Caki2 (cell line): ENCODE measurements at places on chromosomes 4 and X. TPM values are rescaled to one million over a fixed set of nuclear protein-coding genes. Genes with fewer than 3 reads are reported as not detected.
A peak's percentile ranks its signal among the peaks of the same experiment; 100 is the strongest.

DNA sequence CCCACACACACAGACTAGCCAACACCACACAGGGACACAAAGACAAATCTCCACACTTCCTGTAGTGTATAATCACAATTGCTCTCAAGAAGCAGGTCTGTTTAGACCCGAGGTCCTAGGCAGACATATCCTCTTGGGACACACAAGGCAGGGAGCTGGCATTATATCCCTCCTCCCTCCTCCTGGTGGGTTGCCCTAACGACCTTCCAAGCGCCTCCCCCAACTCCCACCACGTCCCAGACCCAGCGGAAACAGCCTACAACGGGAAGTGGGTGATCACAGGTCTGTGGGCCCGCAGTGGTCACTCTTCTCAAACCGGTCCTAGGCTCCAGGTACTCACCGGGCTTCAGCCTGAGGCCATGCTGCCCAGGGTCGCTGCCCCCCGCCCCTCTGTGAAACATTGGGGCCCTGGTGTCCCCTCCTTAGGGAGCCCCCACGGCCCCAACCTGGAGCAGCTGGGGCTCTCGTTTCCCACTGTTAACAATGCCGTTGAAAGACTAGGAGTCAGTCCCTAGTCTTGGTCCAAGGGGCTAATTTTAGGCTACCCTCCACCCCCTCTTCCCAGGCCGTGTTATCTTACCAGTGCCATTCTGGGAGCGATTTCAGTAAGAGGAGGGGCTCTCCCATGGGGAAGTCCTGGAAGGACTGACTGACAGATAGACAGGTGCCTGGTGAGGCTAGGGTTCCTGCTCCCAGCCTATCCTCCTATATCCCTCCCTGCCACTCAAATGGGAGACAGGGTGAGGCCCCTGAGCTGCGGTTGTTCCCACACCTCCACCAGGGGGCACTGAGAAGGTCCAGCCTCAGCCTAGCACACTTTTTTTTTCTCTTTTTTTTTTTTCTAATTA, at the start of gene ASB12:
Gene ASB12 (minus strand): TSS at position 485 of the 848 bp plus-strand sequence. CDS start 4,957 bp downstream, outside the sequence.
- DNase-seq = no peak

- DNase-seq = peak; percentile 50
Observed at GRCh38 chrX:39201305-39201990, 400.2 kb downstream of the MID1IP1 start.

GRCh38 chr4:3244002-3244401, 5.0 kb upstream of the MSANTD1 start:
- DNase-seq = no peak

C4orf54 gene
- total RNA-seq = not detected in 2 replicates

GRCh38 chr4:180160195-180160983, 2082.8 kb upstream of the TENM3 start:
- no peak for DNase-seq

GRCh38 chr4:40178672-40179071, 18.2 kb upstream of the RHOH start:
- DNase-seq = no peak

SH3RF1 gene
- 7.4 and 15.3 TPM in 2 replicates for total RNA-seq

DNA sequence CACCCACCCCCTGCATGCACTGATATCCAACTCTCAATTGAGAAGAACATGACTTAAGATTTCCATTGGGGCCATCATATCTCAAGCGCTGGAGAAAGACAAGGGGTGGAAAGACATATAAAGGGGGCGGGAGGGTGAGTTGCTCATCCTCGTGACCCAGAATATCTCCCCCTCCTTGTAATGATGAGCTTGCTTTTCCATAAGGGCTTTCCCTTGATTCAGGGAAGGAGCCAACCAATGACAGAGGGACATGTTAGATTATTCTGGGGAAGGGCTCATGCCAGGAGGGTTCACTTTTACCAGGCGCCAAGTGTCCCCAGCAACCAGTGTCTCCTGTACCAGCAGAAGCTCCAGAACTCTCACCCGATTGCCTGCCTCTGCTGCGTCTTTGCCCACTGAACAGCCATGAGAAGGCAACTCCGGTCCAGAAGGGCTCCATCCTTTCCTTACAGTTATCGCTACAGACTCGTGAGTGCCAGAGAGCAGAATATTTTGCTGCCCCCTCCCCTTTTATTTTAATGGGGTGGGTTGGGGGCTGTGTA, at the start of gene ATP1B4:
Gene ATP1B4 (plus strand): TSS at position 326 of the 542 bp plus-strand sequence. CDS start 80 bp downstream, at position 406.
- DNase-seq = no peak

PORCN gene
- 149 and 151 TPM in 2 replicates for total RNA-seq

- no peak for DNase-seq
Observed at GRCh38 chr4:163614866-163615265, 120.4 kb downstream of the TMA16 start.

DNA sequence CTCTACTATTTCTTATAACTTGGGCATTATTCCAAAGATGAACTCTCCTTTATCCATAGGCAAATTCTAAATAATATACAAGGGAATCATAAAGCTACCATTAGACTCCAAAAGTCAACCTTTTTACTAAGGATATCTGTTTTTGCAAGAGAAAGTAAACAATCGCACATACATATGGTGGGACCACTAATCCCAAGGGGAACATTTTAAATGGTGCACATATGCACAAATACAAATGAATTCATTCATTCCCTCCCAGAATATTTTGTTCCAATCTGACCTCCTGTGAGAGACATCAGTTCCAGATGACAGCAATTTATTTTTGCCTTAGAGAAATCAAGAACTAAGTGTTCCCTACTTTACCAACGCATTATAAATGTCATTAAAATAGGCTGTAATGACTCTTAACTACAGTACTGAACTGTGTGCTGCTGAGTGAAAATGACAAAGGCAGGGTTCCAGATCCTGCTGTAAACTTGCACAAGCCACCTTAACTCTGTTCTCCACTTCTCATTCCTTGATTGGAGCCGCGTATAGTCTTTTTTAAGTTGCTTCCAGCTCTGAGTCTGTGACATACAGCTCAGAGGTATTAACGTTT, 2.0 kb downstream of the DHX15 start:
- DNase-seq = no peak

CDS1 gene
- 13.0 and 13.3 TPM in 2 replicates for total RNA-seq

- no peak for DNase-seq
Observed at GRCh38 chr4:173337463-173337862, 3.3 kb upstream of the HMGB2 start.

AMER1 gene
- total RNA-seq = 0.29 and 0.84 TPM in 2 replicates

- no peak for DNase-seq
Observed at GRCh38 chrX:37816766-37817165, 30.6 kb downstream of the DYNLT3 start.

GRCh38 chr4:108126806-108127205, 41.9 kb downstream of the LEF1 start:
- no peak for DNase-seq

DNA sequence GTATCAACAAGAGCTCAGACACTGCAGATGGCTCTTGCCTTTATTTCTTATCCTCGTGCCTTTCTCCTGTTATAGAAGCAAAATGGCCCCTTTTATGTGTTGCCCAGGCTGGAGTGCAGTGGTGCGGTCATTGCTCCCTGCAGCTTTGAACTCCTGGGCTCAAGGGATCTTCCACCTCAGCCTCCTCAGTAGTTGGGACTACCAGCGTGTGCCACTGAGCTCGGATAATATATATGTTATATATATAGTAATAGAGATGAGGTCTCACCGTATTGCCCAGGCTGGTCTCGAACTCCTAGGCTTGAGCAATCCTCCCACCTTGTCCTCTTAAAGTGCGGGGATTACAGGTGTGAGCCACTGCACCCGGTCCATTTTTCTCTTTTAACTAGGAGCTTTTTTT, 79.7 kb downstream of the TMEM131L start:
- DNase-seq = no peak

EFNB1 gene
- 0.81 and 2.2 TPM in 2 replicates for total RNA-seq

DNA sequence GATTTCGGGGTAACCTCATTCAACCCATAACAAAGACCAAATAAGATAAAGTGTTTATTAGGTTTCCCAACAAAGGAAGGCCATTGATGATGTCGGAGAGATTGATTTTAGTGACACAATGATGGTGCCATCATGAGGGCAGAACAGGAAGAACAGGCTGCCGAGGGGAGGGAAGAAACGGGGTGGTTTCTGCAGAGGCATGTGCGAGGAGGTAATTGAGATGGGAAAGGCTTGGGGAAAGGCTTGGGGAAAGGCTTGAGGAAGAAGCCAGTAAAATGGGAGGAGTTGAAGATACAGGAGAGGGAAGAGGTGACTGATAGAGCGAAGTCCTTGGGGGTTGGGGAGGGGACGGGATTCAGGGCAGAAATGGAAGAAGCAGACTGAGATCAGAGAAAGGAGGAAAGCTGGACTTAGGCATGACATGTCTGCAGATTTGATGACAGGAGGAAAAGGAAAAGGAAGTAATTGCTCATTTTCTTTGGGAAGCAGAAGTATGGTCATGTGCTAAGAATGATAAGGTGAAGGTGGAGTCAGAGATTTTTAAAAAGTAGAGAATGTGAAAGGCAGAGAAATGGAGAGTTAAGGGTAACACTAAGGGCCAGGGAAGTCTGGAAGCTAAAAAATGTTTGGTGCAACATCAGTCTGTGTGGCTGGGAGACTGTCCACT, 6.0 kb downstream of the HPSE start:
- no peak for DNase-seq

DNA sequence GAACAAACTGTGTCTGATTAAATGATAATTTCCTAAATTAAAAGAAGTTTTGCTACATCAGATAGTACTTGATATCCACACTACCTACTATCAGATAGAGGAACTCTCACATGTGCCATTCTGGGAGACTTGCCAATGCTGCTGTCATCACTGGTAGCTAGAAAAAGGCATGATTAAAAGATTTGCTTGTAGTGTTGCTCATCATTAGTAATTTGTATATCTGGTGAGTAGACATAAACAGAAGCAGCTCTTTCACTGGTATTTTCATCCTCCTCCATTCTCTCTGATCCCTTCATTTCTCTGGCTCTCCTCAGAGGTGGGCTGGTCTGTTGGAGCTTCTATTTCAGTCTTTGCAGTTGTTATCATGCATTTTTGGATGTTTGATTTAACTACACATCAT, 56.0 kb downstream of the SPRY1 start:
- DNase-seq = peak; percentile 48

- no peak for DNase-seq
Observed at GRCh38 chr4:4838051-4838935, 21.2 kb upstream of the MSX1 start.

GRCh38 chrX:39903343-39903742, 194.4 kb downstream of the BCOR start:
- no peak for DNase-seq

DNA sequence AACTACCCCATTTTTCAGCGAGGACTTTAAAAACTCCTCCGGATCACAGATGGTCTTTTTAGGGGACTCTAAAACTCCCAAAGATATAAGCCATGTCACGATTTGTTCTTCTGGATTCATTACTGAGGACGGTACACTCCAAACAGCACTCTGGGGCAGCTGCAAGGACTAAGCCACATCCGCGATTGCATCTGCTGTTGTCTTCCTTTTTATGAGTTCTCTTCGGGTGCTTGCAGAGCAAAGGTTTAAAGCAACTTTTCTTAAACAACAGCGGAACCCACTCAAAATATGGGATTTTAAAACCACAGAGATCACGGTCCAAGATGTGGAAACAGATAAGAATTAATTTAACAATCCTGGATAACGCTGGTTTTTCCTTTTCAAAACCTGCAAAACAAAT, at the start of gene ARHGEF6:
Gene ARHGEF6 (minus strand): TSS at position 170 of the 400 bp plus-strand sequence. CDS start 50 bp downstream, at position 120.
- no peak for DNase-seq

SLC49A3 gene
- total RNA-seq = not detected in 2 replicates

GRCh38 chrX:24264383-24264782, 49.5 kb downstream of the SUPT20HL2 start:
- DNase-seq = peak; percentile 85

DNA sequence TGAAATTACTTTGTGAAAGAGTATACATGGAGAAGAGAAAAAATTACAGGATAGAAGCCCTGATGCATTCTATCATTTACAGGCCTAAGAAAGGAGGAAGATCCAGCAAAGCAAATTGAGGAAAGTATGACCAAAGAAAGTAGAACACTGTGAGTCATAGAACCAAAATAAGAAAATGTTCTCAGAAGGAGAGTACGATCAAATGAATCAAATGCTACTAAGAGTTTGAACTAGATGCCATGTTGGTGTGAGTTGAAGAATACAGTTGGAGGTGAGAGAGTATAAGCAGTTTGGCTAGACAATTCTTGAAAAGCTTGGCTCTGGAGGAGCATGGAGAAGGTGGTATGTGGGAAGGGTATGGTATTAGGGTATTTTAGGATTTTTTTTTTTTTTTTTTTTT, 161.8 kb downstream of the RPA4 start:
- DNase-seq = no peak

ALAS2 gene
- total RNA-seq = not detected in 2 replicates

DNA sequence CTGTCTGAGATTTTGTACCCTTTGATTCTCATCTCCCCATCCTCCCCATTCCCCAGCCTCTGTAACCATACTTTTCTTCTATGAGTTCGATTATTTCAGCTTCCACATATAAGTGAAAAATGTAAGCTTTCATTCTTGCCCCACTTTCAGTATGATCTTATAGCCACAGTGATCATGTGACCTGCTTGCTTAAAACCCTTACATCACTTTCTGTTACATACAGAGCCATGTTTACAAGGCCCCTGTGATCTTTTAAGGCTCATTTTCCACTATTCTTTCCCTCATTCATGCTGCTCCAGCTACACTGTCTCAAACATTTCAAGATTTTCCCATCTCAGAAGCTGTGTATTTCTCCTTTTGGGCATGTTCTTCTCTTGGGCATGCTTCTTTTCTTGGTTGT, 147.7 kb downstream of the DCK start:
- no peak for DNase-seq

CXCL10 gene
- total RNA-seq = 0.52 TPM in 1 of 2 replicates, not detected in the other

CPE gene
- total RNA-seq = 0.78 and 4.7 TPM in 2 replicates

- DNase-seq = peak; percentile 54
Observed at GRCh38 chrX:78119521-78120227, 15.6 kb downstream of the PGK1 start.

GRCh38 chr4:10085386-10085785, 31.2 kb downstream of the WDR1 start:
- no peak for DNase-seq

ALPK1 gene
- total RNA-seq = 2.5 and 5.3 TPM in 2 replicates
